ENCODE measurements at places on chromosomes 6 and 20.
A peak's percentile ranks its signal among the peaks of the same experiment; 100 is the strongest.

DNA sequence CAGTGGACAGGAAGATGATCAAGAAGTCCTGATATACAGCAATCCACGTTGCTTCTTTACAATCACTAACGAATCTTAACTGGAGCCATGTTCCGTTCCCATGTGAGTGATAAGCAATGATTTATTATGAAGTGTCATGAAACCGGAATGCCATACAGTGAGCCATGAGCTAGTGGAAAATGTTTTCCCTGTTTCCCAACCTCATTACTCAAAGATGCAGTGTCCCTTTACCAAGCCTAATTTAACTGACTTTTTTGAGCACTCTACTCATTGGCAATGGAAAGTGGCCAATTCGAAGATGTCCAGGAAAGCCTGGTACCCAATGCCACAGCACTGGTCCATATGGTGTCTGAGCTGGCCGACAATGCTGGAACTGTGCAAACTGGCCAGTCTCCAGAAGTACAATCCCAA lies 148.3 kb downstream of the ZNF217 start:
- DNase-seq: no peak

- no peak for DNase-seq
Measured at GRCh38 chr6:119542037-119542436, 192.5 kb upstream of the MAN1A1 start.

DNA sequence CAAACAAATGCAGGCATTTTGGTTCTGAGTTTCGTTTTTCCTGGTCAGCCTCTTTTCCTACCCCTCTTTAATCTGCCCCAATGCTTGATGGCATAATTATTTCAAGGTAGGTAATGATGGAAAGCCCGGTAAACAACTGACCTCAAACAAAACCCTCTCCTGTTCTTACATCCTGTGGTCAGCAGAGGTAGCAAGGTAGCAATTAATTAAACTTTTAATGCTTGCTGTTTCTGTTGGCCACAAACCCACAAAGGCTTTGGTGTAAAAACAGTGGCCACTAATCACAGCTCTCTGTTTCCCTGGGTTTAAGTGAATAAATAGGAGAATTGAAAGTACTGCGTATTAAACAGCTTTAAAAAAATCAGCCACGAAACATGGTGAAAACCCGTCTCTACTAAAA lies 261.5 kb upstream of the SOX4 start:
- DNase-seq: no peak

- no peak for DNase-seq
Measured at GRCh38 chr6:140181876-140182275, 807.4 kb upstream of the CITED2 start.

GRCh38 chr20:18886756-18887155 lies 73.2 kb downstream of the SCP2D1 start:
- DNase-seq: no peak

GRCh38 chr20:1897965-1898464 lies 2.8 kb downstream of the SIRPA start:
- peak; percentile 54 for DNase-seq

GRCh38 chr6:3386374-3386857 lies 70.4 kb downstream of the SLC22A23 start:
- no peak for DNase-seq

- no peak for DNase-seq
Measured at GRCh38 chr6:37531026-37531425, 31.3 kb upstream of the CCDC167 start.

GRCh38 chr6:134810402-134810801 lies 139.5 kb downstream of the ALDH8A1 start:
- DNase-seq: no peak

DNA sequence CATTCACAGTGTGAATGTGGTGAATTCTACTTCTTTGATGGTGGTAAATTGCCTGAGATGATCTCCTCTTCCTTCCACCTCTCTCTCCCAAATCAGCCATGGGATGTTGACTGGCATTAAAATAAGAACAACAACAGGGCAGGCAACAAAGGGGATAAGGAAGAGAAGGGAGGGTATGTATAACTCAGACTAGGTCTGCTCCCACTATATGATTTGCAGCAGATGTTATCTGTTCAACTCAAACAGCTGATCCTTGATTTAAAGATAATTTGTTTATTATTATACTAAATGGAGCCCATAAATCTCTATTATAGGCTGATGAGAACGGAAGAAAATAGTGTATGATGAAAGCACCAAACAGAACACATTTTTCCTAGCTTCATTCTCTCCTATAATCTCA lies 262.0 kb downstream of the BTBD3 start:
- no peak for DNase-seq

GRCh38 chr6:155126727-155127439 lies 131.8 kb downstream of the TIAM2 start:
- no peak for DNase-seq

GRCh38 chr6:163998496-163998895 lies 584.0 kb downstream of the QKI start:
- DNase-seq: no peak

GRCh38 chr6:127115084-127115655 lies 3.3 kb upstream of the RSPO3 start:
- no peak for DNase-seq

DNA sequence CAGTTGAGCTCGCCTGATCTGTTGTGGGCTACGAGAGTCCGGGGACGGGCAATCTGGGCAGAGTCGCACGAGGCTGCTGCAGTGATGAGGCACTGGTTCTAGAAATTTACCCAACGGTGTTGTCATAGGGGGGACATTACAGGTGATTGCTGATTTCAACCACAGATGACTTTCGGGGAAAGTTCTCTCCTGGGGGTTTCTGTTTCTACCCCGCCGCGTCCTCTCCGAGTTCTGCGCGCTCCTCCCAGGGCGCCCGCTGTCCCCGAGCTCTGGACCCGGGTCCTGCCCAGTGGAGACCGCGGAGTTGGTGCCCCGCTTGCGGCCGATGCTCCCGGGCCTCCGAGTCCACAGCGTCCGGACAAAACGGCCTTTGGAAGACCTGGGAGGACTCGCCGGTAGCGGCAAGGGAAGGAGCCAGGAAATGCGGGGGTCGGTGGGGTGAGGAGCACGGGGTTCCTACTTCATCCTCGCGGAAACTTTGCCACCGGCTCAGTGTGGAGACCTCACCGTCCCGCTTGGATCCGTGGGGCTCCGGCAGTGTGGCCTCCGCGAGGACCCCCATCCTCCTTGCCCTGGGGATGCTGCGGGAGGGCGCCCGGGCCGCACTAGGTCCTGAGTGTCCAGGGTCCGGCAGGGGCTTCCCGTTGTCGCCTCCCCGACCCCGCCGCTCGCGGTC lies 12.3 kb upstream of the RAET1L start:
- DNase-seq: no peak

DNA sequence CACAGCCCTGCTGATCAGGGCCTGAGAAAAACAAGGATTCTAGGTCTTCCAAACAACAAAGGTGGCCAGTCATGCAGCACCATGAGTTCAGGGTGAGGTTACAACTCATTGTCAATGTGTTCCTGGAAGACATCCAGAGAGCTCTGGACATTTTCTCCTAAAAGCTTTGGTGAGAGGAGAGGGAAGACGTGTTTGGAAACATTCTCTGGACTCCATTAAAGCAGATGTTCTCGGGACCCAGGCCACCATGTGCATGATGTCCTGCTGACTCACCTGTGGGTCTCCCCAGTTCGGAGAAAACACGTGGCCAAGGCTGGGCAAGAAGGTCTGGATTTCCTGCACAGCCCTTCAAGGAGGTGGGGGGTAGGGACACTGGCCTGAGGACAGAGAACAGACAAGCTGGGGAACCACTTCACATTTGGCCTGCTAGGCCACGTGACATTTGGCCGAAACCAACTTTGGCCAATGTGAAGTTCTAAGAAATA lies 61.6 kb downstream of the KCNB1 start:
- no peak for DNase-seq

DNA sequence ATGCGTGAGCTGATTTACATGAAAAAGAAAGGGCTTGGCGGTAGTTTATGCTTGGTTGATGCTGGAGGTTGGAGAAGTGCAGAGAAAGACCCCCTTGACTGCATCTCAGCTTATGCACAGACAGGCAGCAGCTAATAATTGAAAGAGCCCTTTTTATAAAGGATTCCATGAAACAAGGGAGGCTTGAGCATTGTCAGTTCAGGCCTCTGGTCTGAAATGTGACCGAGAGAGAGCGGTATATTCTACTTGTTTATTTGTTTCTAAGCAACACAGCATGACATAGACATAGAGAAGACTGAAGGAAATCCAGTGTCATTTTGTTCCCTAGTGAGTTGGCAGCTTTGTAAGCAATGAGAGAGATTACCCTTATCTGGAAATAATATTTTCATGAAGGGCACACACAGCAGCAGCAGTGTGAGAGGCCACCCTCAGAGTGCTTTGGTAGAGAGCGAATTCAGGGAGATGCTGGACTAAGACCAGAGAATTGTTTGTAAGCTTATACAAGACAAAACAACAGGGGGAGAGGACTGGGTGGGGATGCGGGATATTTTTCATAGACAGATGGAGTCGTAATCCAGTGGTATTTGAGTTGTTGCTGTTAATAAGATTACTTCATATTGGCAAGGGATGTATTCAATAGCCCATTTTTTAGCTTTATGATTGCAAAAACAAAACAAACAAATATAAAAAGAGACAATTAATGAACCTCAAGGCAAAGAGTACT lies 34.6 kb upstream of the LAMA2 start:
- DNase-seq: no peak

GRCh38 chr6:68727699-68728098 lies 92.6 kb downstream of the ADGRB3 start:
- DNase-seq: no peak

- DNase-seq: no peak
Measured at GRCh38 chr6:16472349-16473069, 234.1 kb downstream of the GMPR start.

GRCh38 chr20:5691918-5692618 lies 58.1 kb upstream of the SHLD1 start:
- DNase-seq: peak; percentile 39

DNA sequence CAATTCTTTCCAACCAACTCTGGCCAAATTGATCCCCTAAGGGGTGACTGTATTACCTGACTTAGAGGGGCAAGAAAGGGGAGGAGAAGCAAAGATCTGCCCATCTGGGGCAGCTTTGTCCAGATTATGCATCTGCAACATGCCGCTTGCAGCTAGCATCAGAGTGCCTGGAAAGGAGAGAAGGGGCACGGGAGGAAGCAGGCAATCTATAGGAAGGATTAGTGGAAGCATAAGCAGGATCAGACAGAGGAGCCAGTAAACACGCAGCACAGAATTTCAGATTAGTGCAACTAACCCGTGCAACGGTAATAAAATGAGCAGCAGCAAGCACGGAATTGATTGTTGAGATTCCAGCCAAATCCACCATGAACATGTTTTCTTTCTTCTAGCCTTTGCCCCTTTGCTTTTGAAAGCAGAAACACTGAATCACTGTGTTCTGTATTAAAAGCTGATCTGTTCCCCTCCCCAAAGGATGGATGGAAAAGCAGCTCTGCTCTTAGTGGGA lies 643.6 kb upstream of the CHD6 start:
- DNase-seq: no peak

- DNase-seq: peak; percentile 84
Measured at GRCh38 chr20:5596401-5597193, 153.6 kb upstream of the SHLD1 start.

- DNase-seq: no peak
Measured at GRCh38 chr6:29014729-29015608, 9.9 kb upstream of the ZNF311 start.

DNA sequence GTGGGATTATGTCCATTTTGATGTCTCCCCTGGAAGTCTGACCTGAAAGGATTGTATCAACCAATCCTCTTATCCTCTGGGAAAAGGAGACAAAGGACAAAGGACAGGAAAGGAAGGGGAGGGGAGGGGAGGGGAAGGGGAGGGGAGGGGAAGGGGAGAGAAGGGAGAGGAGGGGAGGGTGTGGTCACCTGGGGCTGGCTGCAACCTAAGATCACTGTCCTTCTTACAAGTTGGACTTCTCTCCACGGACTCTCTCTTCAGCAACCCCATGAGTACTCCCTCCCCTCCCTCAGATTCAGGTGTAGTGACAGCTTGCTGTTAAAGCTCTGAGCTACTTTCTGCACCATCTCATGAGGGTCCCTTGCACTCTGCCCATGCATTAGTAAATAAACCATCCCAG lies 58.9 kb upstream of the KLHL31 start:
- no peak for DNase-seq

GRCh38 chr20:62427172-62428001 lies at the start of gene RBBP8NL:
Gene RBBP8NL, minus strand, starts transcription at chr20:62427539. Its CDS starts 7,892 bp downstream, at chr20:62419647.
- no peak for DNase-seq

GRCh38 chr6:10268611-10269310 lies 146.1 kb downstream of the TFAP2A start:
- no peak for DNase-seq

DNA sequence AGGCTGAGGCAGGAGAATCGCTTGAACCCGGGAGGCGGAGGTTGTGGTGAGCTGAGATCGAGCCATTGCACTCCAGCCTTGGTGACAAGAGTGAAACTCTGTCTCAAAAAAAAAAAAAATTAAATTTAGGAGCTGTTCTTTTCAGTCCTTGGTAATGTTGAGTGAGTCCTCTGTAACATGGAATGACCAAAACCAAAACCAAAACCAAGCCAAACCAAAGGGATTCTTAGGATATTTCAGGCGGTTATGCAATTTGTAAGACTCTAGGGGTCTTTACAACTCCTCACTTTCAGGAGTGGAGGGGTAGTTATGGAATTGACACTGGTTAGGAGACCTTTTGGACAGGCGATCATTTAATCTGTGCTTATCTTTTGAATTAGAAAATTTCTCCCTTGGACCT lies 15.8 kb downstream of the TIAM2 start:
- no peak for DNase-seq

DNA sequence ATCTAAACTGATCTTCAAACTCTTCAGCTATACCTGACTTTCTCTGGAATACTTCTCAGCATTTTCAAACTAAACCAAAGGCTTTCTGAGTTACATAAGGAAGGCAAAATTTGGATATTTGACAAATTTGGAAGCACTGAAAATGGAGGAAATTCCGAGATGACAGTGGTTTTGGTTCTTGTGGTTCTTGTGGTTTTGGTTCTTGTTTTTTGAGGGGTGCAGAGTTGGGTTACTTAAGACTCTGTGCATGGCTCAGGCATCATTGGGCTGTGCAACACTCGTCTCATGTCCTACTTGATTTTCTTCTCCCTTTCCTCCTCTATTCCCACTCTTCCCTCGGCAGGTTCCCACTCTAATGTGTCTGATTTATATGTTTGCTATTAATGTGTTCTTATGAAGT lies 78.0 kb downstream of the SLC22A3 start:
- DNase-seq: no peak

GRCh38 chr20:4666001-4666479 lies 55.7 kb upstream of the PRND start:
- DNase-seq: peak; percentile 75

DNA sequence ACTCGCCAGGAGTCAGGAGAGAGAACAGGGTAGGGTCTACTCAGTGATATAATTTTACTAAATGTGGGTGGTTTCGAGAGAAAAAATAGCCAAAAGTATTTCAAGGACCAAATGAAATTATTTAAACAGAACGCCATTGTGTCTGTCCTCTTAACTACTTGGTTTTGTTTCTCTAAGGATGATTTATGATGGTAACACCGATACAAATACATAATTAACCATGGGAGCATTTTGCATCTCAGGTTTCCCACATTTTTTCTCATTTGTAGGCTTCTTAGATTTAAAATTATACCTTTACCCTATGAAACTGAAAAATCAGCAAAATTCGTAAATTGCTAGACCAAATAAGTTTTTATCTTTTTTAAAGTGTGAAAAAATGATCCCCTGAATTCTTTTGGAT lies 188.2 kb downstream of the ZFP64 start:
- no peak for DNase-seq

All from MM.1S (cell line).